T-helper 17 cell (primary cell): ENCODE measurements at places on chromosomes 2 and 18.

DNA sequence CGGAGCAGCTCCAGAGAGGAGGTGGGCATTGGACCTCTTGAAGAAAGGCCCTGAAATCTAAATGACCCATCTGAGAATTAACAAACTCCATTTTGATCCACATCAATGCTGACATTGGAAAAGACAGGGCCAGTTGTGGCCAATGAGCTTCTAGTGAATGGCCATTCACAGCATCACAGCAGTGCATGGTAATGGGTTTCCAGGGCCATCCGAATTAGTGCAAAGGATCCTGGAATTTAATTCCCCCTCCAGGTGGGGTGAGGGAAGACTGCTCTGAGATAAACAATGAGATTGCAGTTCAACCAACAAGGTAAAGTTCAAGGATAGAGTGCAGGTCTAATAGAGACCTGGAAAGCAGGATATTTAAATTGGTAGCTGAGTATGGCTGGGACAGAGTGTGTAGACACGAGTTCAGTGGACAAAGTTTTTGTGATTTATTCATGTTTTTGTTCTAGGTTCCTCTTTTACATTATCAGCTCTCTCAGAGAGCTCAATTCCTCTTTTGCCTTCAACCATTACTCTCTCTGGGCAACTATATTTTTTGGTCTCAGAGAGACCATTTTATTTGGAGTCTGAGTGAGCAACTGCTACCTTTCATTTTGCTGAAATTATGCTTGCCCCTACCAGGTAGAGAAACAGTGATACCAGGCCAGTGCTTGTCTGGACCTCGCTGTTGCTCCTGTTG, 5.0 kb downstream of the TACR1 start:
- no peak for DNase-seq

- no peak for DNase-seq
Measured at GRCh38 chr18:79699653-79700052, 20.1 kb downstream of the CTDP1 start.

DNA sequence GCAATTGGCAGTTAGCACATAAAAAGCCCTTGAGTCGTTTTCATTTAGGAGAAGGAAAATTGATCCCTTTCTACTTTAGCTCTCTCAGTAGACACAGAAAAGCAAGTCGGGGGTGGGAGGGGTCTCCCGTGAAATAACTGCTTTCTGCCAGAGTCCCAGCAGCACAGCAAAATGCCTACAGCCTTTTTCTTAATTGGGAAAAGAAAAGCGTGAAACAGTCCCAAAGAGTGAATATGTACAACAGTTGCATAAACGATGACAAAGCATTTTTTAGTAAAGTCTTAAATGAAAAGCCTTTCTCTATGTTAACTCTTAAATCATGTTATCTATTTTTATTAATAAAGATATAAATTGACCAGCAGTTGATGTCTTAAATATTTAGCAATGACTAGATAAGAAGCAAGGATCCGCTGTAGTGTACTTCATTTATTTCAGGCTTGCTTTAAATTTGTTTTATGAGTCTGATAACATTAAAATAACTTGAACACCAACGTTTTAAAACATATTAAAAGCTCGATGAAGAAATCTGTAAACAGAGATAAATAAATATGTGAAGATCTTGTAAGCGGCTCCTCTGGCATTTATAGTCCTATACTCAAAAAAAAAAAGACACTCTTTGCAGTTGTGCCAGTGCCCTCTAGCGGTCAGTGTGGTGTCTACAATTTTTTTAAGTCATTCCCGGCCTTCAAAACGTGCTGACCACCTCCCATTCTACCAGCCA, 42.3 kb upstream of the ATIC start:
- peak; percentile 25 for DNase-seq

DNA sequence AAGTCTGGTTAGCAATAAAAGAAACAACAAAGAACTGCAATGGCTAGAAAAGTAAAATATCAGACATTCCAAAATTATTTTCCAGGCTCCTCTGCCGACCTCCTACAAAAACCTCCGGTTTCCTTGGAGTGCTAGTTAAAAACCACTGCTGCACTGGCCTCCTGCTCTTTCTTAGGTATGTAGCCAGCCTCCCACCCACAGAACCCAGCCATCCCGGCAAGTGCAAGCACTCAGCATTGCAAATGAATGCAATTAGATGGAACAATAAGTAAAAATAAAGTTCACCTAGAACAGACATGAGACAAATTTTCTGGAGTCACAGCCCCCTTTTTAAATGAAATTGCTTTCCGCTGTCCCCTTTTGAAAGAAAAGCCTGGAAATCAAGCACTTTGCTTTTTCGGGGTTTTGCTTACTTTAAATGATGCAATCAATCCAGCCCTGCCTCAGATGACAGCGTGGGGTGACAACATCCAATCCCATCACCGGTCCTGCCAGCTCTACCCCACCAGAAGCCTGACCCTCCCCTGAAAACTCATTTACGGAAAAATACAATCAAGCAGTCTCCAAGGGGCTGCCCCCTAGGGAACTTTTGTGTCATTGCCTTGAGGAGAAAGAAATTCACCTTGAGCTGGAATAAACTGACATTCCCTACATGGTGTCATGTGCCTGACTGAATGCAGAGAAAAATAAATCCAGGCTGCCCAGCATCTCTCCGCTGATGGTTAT, 199.8 kb downstream of the EPHA4 start:
- DNase-seq, result no peak
